Stimulated activated CD8-positive, alpha-beta memory T cell treated with anti-CD3 and anti-CD28 coated beads, Interleukin-7, amount 100 ng/mL, for 1 hour (primary cell): ENCODE measurements at places on chromosomes 16 and 17.
A peak's percentile ranks its signal among the peaks of the same experiment; 100 is the strongest.

DNA sequence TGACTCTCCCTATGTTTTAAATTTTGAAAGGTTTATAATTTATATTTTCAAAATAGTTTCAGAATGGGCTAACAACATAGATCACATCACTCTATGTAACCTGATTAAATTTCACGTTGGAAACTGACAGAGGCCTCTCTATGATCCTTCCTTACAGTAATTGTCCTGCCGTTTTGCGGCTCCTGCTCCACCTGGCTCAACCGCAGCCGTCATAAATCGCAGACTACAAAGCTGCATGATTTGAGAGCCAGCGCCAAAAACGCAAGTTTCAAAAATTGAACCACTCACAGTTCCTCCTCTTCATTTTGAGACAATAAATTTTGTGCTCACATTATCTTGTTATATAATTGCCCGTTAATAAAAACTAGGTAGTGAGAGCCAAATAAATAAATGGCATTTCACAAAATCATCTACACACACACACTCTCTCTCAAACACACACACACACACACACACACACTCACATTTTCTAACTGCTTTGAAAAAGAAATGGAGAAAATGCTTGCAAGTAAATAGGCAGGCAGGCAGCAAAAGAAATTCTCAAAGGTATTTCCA lies 263.1 kb upstream of the PSMD7 start:
- no peak for DNase-seq

DNA sequence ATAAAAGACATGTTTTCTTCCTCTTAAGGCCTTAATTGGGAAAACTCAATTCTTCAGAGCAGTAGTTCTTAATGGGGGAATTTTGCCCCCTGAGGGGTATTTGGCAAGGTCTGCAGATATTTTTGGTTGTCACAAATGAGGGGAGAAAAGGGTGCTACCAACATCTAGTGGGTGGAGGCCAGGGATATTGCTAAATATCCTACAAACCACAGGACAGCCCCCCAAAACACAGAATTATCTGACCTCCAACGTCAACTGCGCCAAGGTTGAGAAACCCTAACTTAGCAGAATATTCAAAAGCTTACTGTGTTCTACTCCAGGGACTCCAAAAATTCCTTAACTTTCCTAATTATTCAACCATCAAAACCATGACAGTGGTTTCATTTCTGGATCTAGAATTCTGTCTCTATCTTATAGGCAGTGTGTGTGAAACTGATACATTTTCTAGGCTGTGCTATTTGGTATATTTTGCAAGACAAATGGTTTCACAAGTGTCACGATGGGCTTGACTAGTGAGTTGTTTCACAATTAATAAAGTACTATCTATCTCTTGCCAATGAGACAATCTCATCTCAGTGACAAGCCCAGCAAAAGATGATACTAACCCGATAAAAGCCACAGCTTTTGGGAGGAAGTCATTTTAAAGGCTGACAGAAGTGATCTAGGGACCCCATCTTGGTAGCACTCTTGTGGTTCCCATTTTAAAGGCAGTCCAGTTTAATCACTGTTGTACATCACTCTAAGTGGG lies 14.7 kb downstream of the TXNDC11 start:
- DNase-seq: no peak

DNA sequence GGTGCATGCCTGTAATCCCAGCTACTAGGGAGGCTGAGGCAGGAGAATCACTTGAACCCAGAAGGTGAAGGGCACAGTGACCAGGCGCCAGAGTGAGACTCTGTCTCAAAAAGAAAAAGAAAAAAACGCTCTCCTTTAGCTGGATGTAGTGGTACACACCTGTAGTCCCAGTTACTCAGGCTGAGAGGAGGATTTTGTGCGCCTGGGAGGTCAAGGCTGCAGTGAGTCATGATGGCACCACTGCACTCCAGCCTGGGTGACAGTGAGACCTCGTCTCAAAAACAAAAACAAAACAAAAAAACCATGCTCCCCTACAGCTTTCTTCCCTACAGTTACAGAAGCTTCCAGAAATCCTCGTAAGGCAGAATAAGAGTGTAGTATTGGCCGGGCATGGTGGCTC lies 33.1 kb upstream of the ST6GALNAC1 start:
- no peak for DNase-seq

- peak; percentile 31 for DNase-seq
Observed at GRCh38 chr16:117379-118365, 20.8 kb downstream of the NPRL3 start.

GRCh38 chr16:87188104-87188503 lies 129.1 kb downstream of the C16orf95 start:
- DNase-seq: no peak

- DNase-seq: no peak
Observed at GRCh38 chr17:51740531-51740930, 418.0 kb downstream of the CA10 start.

DNA sequence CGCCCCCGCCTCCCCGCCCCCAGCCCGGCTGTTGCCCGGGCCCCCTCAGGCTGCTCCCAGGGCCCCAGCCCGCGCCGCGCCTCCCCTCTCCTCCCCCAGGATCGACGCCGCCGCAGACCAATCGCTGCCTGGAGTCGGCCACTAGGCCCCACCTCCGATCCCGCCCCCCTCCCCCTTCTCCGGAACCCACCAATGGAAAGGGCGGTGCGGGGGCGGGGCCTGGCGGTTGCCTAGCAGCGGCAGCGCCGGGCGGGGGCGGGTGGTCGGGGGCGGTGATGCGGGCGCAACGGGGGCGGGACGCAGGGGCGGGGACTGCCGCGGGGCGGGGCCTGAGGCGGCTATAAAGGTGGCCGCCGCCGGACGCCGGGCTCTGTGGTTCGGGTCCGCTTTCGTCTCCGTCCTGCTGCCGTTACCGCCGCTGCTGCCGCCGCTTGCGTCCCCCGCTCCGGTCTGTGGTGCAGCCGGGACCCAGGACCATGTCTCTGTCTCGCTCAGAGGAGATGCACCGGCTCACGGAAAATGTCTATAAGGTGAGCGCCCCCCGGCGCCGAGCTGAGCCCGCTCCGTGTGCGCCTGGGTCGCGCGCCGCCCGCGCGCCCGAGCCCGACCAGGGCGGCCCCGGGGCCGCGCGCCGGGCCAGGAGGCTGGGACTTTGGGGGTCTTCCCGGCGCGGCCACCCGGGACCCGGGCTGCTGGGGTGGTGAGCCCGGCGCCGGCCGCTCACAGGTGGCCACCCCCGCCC lies at the start of gene BAIAP2:
Gene BAIAP2, plus strand, starts transcription at position 373 of the 742 bp plus-strand sequence. Its CDS starts 104 bp downstream, at position 477.
- peak; percentile 99 for DNase-seq

DNA sequence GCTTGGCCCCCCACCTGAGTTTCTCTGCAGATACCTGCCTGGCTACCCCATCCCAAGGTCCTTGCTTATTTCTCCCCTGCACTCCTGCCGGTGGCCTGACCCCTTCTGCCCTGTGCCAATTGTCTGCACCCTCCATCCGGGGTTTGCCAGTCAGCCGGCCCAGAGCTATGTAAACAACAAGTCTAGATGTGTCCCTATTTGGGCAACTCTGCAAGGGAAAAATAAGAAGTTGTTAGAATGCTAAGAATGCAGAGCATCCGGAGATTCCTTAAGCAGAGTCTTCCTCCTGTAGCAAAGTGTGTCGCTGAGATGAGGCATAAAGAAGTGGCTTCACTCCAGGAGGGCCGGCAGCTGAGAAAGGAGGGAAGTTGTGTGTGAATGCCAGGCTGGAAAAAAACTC lies 46.6 kb downstream of the RGS9 start:
- DNase-seq: no peak

DNA sequence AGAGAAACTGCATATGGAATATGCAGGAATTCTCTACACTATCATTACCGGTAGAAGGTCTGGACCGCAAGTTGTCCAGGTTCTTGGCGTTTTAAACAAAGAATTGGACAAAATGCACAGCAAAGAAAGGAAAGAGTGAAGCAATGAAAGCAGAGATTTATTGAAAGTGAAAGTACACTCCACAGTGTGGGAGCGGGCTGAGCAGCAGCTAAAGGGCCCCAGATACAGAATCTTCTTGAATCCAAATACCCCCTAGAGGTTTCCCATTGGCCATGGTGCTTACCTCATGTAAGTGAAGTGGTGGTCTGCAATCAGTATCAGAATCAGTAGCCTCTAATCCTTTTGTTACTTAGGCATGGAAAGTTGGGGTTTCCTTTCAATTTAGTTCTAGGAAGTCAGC lies 178.5 kb upstream of the IRX3 start:
- DNase-seq: no peak

DNA sequence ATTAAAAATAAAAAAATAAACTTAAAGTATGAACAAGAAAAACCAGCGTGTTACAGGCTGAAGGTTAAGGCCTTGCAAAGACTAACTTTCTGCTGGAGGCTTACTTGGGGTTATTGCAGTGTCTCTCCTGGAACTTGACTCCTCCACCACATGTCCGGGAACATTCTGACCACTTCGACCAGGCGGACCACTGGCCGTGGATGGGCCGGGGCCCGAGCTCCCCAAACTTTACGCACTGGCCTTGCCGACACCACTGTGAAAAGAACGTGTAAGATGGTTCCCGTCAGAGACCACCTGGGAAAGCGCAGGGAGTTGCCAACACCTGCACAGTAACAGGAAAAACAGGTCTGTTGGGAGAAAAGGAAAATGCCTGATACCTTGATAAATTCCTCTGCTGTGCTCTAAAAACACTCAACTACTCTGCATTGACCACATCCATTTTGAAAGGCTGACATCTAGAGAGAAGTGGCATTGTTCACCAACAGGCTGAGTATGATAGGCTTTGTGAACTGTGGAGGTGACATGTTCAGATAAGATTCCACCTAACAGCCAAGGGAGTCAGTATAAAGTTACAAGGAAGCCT lies 99.1 kb downstream of the ADAMTS18 start:
- DNase-seq: no peak

DNA sequence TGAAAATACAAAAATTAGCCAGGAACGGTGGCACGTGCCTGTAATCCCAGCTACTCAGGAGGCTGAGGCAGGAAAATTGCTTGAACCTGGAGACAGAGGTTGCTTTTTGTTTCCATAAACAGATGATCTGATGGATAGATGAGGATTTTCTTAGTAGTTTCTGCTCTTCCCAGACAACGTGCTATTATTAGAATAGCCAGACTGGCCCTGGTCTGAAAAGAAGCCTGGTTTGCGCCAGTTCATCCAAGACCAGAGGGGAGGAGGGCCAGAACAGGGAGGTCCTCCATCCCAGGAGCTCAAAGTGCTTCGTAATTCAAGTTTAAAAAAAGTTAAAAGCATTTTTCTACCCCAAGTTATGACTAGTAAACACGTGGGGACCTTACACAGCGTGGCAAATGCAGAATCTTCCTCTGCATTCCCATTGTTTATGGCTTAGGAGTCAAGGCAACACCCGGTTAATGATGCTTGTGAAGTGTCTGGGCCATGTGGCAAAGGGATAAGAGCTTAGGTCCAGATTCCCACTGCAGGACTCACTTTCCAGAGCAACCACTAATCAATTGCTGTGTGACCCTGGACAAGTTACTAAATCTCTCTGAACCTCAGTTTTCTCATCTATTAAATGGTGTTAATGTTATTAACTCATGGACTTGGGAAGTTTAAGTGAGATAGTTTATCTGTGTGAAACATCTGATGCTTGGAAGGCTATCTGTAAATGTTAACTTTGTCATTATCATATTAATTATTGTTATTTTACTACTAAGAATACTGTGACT lies 205.4 kb downstream of the CCDC182 start:
- DNase-seq: no peak

- no peak for DNase-seq
Observed at GRCh38 chr17:70181866-70182265, 12.5 kb downstream of the KCNJ2 start.

DNA sequence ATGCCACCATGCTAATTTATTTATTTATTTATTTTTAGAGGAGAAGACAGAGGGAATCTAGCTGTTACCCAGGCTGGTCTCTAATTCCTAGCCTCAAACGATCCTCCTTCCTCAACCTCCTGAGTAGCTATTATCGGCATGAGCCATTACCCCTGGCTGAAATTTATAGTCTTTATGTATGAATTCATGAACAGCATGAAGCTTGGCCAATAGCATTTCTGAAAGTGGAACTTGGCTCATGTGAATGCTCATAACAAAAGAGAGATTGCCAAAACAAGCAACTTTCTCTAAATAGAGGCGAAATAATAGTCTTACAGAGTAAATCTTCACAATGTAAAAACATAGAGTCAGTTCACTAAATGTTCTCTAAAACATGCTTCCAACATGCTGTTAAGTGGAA lies 30.1 kb upstream of the SMURF2 start:
- DNase-seq: no peak

DNA sequence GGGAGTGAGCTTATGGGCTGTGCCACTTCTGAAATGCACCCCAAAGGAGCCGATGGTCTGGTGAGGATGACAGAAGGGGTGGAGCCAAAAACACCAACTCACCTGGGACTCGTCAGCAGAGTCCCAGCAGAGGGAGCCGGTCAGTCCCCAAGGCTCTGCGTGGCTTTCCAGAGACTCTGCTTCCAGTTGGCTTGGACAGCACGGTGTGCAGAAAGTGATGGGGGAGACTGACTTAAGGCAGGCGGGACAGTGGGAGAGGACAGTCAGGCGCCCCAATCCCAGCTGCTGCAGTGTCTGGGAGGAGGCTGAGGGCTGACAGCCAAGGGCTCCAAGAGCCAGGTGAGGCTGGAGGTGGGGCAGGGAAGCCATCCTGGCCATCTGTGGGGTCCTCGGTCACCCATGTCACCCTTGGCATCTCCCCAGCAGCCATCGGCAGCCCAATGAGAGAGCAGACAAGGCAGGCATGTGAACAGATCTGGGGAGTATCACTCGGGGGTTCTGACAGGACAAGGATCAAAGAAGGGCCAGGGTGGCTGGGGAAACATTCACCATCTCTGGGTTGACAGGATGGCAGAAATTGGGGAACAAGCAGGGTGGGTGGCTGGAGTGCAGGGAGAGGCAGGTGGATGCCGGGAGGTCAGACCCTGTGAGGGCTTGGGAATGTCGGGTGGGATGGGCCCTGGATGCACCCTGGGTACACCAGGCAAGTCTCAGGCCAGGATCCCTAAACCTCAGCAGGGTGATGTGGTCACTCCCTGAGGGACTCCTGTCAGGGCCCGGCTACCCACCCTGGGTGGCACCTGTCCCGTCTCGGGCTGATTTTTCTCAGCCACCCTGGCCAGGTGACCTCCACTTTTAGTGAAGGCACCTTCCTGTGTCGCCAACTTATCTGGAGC lies 8.9 kb upstream of the KRTAP17-1 start:
- DNase-seq: no peak

DNA sequence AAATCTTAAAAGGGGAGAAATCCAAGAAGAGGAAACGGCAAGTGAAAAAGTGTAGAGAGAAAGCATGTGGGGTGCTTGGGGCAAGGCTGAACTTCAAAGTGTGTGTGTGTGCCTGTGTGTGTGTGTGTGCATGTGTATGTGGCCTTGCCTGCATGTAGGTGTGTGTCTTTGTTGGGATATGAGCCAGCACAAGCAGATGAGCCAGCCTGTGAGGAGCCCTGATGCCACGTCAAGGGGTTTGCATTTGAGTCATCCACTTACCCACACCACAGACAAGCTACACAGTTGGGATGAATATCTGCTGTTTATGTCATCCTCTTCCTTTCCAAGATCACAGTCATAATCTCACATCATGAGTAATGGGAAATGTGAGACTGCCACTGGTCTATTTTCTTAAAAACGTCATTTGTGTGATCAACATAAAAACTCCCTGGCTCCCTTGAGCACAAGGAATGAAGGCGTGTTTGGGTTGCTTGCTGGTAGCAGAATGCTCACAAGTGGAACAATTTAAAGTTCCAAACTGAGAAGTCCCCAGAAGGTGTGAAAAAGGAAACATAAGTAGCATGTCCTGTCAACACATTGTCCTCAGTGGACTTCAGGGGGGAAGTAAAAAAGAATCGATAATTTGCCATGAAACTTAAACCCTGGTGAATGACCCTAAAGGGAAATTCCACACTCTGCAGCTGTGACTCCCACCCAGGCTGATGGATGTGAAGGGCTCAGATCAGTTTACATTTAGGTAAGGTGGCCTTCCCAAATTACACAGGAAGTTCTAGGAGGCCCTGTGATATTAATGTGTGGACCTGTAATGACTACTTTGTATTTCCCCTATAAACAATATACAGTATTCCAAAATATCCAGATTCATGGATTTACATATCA lies 14.7 kb downstream of the KCTD19 start:
- no peak for DNase-seq
